Adipocyte (in vitro differentiated cells): ENCODE measurements at places on chromosomes 6 and 20.

- DNase-seq = peak; percentile 37
Measured at GRCh38 chr6:152099446-152100182, 292.1 kb downstream of the ESR1 start.

GRCh38 chr20:57212534-57213276 lies 53.7 kb downstream of the BMP7 start:
- peak; percentile 77 for DNase-seq

DNA sequence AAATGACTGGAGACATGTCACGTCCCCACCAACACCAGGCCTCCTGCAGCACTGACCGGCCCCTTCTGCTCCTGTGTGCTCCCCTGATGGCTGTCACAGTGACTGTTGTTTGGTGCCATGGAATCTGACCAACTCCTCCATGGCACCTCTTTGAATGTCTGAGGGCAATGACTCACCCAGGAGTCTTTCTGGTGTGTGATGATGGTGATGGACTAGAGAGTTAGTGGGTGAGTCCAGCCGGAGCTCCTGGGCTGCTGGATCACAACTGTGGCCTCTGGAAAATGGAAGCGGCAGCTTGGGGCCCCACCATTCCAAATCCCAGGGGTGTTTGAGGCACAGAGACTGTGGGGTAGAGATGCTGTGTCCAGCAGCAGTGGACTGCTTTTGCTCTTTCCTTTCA lies 133.3 kb downstream of the TFAP2C start:
- no peak for DNase-seq

DNA sequence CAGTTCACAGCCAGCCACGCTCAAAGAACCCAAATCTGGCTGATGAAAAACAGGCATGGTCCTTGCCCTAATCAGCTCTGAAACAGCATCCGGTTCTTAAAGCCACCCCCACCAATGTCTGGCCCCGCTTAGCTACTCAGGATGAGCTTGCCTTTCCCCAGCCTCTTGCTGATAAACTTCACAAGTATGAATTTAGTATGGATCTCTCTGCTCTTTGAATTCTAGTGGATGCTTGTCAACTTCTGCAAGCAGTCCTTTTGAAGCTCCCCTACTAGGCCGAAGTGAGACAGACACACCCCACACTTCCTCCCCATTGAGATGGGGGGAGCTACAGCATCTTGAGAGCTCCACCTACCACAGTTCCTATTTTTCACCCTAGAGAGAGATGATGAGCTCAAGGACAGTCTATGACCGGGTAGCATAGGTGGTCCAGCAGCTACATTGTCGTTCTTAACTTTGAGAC lies 36.7 kb downstream of the EBF4 start:
- no peak for DNase-seq

DNA sequence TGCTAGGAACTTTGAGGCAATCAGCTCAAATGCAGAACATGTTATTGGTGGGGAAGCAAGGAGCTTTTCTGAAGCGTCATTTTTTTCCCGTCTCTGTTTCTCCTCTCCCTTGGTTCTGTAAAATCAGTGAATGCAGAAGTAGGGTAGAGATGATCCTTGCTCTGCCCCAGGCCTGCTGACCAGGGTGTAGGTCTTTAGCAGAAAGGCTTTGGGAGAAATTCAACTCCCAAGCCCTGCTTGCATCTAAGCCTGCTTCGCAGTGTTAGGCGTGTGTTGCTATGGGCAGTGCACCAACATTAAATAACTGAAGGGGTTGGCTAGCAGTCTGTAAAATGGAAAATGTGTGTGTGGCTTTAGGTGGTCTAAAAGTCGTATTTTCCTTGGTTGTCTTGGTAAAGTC lies 45.9 kb downstream of the SASH1 start:
- DNase-seq = no peak

- no peak for DNase-seq
Measured at GRCh38 chr6:116888732-116889360, 11.8 kb downstream of the RFX6 start.

GRCh38 chr6:13229205-13230085 lies 98.9 kb downstream of the TBC1D7 start:
- DNase-seq = no peak

GRCh38 chr20:31674895-31675827 lies 37.4 kb downstream of the COX4I2 start:
- peak; percentile 11 for DNase-seq

- peak; percentile 37 for DNase-seq
Measured at GRCh38 chr20:50837532-50838321, 42.9 kb downstream of the BCAS4 start.

DNA sequence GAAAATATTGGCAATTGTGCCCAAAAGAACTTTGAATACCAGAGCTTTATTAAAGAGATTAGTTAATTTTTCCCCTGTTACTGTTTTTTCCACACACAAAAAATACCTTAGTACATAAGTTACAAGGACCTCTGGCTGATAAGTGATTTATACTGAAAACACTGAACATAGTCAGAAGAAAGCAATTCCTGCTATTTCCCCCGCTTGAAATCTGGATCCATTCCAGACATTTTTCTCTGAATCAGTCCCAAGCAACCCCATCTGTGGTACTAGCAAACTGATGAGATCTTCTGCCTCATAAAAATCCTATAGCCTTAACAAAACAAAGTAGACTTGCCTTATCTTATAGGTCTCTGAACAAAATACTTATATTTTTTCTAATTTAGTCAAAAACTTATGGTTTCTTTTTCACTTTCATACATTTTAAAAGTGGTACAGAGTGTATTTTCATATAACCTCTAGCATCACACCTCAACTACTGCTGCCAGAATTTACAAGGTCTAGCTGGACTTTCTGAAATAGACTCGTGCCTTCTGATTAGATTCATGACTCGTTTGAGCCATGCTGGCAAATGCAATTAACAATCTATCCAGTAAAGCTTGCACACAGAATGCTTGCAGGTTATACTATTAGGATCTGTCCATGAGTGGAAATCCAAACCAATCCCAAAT lies 111.9 kb downstream of the TBX18 start:
- DNase-seq = peak; percentile 87

- DNase-seq = no peak
Measured at GRCh38 chr20:59680148-59680650, 75.9 kb downstream of the PHACTR3 start.

DNA sequence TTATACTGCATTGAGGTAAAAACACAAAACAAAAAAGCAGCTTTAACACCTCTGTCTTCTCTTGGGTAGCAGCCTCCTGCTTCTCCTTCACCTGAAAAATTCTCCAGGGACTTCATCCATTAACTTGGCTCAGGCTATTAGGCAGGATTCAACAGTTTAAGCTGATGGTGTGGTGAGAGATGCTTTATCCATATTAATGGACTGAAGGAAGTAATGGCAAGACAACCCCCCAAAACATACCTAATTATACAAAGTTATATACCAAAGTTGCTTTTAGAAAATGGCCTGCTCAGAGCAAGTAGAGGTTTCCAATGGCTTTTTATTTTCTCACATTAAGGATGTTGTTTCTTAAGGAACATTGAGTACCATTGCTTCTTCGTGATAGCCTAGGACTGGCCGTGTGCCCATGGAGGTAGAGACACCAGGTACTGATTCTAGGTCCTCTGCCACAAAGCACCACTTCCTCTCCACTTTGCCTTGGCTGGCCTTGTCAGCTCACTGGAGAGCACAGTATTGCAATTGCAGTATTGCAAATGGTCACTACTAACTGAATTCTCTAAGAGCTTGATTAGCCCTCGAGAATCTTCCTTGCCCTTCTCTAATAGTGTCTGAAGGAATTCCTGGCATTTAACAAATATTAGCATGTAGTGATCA lies 7.3 kb downstream of the EDN1 start:
- DNase-seq = no peak

DNA sequence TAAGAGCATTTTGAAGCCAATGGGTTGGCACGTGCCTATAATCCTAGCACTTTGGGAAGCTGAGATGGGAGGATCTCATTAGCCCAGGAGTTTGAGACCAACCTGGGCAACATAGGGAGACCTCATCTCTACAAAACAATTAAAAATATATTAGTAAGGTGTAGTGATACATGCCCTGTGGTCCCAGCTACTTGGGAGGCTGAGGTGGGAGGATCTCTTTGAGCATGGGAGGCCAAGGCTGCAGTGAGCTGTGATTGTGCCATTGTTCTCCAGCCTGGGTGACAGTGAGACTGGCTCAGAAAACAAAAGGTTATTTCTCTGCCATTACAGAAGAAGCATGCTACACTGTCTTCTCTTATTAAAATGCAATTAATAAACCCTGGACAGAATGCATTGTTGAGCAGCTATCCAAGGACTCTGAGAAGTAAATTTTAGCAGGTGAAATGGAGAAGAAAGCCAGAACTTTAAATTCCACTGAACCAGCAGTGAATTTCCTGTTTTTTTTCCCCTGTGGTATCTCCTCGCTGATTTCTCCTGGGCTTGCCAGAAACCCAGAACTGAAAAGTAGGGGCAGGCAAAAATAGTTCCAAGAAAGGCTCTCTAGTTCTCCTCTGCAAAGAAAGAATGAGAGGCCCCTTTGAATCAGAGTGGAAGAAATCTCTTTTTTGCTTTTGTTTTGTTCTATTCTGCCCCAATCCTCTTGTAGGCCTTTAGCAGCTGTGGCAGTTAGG lies 8.4 kb downstream of the AMD1 start:
- DNase-seq = no peak

GRCh38 chr20:4717816-4718570 lies 3.7 kb upstream of the PRND start:
- no peak for DNase-seq

GRCh38 chr20:16007164-16007563 lies 566.1 kb downstream of the KIF16B start:
- no peak for DNase-seq

DNA sequence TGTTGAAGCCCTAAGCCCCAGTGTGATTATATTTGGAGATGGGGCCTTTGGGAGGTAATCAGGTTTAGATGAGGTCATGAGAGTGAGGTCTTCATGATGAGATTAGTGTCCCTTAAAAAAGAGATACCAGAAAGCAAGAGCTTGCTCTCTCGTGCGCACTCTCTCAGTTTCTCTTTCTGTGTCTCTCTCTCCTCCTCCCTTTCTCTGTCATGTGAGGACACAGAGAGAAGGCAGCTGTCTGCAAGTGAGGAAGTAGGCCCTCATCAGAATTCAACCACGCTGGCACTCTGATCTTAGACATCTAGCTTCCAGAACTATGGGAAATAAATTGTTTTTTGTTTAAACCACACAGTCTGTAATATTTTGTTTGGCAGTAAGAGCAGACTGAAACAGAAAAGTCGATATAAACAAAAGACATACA lies 180.5 kb downstream of the IBTK start:
- DNase-seq = no peak

DNA sequence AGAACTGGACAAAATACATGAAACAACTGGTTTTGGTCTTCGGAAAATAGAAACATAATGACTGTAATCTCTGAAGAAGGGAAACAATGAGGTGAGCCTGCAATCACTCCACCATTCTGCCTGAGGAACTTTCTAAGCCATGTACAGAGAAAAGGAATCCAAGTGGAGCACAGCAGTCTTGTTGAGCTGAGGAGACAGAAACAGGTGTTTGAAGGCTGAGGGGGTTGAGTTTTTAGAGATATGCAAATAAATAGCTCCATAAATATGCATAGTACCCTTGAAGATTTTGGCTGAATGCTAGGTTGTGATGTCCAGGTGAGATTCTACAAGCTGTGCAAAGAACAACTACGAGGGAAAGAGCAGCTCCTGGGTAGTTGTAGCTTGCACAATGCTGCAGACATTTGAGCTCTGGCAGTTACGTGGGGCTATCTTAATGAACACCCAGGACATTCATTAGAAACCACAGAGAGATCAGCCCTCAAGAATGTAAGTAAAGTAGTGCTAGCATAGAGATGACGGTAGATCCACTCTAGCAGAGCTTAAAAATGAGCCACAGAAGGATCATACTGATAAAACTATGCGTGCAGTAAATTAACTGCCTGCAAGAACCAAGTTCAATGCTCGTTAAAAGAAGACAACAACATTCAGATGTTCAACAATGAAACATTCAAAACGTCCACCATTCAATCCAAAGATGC lies 24.3 kb downstream of the TUBB2B start:
- DNase-seq = peak; percentile 36

- peak; percentile 70 for DNase-seq
Measured at GRCh38 chr6:21005816-21006570, 471.7 kb downstream of the CDKAL1 start.

DNA sequence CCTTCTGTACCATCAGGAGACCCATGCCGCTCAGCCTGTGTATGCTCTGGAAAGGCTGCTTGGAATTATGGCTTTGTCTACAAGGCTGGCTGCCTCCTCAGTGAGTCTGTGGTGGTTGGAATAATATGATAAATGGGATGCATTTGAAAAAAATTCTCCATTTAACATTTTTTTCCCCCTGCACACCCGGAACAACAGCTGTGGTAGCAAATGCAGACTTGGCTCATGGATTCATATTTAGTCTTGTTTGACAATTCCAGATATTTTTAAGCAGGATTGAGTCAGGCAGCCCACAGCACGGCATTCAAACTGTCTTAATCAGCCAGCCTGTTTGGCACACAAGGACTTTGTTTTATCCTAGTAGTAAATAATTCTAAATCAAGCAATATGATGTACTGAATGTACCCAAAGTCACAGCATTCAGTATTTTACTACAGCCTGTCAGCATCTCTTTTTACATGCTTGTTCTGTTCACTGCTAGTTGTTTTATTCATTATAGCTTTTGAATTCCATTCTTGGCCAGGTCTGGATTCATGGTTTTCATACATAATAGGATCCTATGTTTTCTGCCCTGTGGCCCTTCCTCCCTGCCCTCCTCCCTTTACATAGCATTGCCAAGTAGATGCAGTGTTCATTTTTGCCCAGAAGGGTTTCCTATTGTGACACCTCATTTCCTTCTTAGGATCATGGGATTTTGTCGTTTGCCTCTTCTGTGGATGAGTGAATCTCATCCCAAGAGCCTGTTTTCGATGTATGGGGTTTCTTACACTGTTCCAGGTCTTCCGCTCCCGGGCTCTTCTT lies 68.1 kb downstream of the LRRC1 start:
- peak; percentile 77 for DNase-seq

DNA sequence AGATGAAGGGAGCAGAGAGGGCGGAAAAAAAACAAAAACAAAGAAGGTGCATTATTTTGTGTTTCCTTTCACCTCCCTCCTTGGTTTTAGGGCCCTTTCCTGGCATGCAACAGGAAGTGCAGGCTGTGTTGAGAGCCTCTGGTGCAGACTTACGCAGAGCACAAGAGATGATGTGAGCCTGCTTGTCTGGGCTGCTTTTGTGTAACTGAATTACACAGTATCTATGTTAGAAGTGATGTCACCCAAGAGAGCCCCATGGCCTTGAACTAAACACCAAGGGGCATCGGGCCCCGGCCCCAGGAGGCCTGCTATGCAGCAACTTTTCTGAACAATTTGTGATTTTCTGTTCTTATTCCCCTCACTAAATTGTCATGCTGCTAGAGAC lies 25.5 kb downstream of the GNAS start:
- DNase-seq = no peak

GRCh38 chr6:101912311-101912710 lies 518.8 kb downstream of the GRIK2 start:
- DNase-seq = no peak

- no peak for DNase-seq
Measured at GRCh38 chr20:2851086-2851485, 10.5 kb downstream of the VPS16 start.

- no peak for DNase-seq
Measured at GRCh38 chr20:16599257-16599656, 26.0 kb upstream of the KIF16B start.

GRCh38 chr20:1263853-1264252 lies 2.2 kb upstream of the SNPH start:
- DNase-seq = peak; percentile 62

GRCh38 chr20:43066125-43066524 lies 123.6 kb downstream of the PTPRT start:
- DNase-seq = no peak
